ENCODE measurements at places on chromosomes 4 and X.

DNA sequence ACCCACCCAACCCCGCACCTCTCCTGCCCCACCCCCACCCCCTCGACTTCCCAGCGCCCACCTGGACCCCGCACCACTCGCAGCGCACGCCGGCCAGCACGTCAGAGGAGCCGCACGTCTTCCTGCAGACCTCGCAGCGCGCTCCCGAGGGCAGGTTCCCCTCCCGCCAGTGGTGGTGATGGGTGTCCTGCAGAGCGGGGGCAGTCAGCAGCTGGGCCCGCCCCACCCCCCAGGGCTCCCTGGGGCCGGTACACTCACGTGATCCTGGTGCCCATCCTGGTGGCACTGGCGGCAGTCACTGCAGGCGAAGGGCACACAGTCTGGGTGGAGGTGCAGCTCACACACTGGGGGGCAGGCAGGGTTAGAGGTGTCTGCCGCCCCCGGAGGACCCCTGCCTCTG lies 5.1 kb downstream of the DGKQ start:
- no peak for DNase-seq

DNA sequence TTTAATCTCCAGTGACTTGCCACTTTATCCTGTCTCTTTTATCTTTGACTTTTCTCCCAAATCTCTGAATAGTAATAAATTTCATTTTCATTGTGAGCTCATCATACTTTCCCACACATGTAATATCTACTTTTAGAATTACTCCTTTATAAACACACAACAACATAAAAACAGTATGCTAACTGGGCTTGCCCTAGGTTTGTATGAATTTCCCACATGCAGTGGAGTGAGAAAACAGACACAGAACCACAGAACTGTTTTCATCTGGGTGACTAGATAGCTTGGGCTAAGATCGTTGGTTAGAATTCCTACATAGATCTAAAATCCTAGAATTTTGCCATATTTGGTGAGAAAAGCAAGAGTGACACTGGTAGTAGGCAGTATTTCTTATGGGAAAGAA lies 409.5 kb downstream of the SPRY1 start:
- no peak for DNase-seq

DNA sequence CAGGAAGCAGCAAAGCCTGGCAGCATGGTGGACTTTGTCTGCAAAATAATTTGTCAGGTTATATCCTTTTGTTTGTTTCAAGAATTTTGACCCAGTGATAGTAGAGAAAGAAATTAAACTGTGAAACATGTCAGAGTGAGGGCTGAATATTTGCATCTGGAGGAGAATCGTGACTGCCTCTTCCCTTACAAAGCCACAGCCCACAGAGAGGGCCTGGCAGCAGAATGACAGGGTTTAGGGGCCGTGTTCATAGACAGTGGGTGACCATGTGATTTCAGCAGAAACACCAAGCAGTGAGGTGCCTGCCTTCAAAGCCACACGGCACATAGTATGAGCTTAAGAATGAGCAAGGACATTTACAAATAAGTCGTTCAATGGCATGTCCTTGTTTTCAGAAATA lies 24.4 kb upstream of the PLAC8 start:
- no peak for DNase-seq

DNA sequence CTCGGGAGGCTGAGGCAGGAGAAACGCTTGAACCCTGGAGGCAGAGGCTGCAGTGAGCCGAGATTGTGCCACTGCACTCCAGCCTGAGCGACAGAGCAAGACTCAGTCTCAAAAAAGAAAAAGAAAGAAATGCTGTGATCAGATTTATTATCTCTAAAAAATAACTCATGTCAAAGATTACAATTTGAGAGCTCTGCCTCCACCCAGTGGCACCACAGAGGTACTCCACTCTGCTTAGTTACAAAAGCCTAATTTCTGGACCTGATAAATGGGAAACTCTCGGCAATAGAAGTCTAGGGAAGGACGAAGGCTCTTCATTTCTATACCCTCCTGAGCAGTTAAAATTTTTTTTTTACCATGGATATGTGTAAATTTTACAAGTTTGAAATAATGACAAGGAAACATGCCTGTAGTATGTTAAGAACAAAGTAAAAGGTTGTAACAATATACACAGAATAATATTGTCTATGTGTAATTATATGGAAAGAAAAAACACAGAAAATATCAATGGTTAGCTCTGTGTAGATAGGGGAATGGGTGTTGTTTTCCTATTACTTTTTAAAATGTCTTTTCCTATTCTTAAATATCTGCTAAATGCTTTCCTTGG lies 149.8 kb downstream of the STIM2 start:
- DNase-seq, result no peak

GRCh38 chrX:123201720-123202119 lies 17.6 kb downstream of the GRIA3 start:
- no peak for DNase-seq

- peak; percentile 91 for DNase-seq
These were observed 14.2 kb upstream of the CPE start for GRCh38 chr4:165364452-165365080.

DNA sequence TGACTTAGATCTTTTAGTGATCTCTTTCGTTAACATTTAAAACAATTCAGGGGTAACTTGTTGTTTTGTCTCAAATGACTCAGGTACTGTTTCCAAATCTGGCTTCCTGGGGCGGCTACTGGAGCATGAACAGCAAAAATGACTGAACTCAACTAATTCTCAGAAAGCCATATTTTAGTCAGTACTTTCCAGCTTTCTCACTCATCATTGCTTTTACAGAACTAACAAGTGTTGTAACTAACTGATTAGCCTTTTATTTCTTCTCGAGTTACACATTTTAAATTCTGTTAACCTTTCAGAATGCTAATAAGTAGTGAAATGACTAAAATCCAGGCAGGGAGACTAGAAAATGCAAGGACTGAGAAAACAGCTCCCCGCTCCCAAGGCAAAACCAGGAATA lies 55.3 kb downstream of the JADE3 start:
- DNase-seq, result no peak

GRCh38 chr4:52711834-52712250 lies 39.4 kb downstream of the ERVMER34-1 start:
- DNase-seq, result no peak

GRCh38 chr4:102404431-102404969 lies 59.2 kb upstream of the SLC39A8 start:
- DNase-seq, result no peak

DNA sequence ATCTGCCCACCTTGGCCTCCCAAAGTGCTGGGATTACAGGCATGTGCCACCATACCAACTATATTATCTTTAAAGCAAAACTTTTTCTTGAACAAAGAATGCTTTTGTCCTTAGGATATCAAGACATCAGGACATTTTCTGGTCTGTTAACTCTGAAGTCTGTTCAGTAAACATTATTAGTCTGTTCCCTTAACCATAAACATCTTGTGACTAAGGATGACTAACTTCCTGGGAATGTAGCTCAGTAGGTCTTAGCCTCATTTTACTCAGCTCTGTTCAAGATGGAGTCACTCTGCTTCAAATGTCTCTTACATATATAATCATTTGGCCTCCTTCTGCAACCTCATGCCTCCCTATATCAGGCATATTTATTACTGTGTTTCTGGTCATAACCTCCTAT lies 122.9 kb downstream of the UBE2NL start:
- DNase-seq, result no peak

GRCh38 chr4:160810424-160810823 lies 1353.4 kb downstream of the FSTL5 start:
- DNase-seq, result no peak

DNA sequence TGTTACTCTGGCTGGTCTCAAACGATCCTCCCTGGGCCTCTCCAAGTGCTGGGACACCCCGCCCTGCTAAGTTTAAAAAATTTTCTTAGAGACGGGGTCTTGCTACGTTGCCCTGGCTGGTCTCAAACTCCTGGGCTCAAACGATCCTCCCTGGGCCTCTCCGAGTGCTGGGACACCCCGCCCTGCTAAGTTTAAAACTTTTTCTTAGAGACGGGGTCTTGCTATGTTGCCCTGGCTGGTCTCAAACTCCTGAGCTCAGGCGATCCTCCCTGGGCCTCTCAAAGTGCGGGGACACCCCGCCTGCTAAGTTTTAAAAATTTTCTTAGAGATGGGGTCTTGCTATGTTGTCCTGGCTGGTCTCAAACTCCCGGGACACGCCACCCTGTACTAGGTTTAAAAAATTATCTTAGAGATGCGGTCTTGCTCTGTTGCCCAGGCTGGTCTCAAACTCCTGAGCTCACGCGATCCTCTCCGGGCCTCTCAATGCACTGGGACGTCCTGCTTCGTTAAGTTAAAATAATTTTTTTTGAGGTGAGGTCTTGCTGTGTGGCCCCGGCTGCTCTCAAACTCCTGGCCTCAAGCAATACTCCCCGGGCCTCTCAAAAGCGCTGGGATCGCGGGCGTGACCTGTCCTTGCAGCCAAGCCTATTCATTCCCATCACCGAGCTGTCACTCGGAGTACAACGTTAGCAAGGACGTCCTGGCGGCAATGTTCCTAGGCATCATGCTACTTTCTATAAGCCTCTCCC lies 1.1 kb downstream of the SLC25A6 start:
- peak; percentile 39 for DNase-seq

GRCh38 chrX:13790206-13791131 lies 26.4 kb downstream of the GPM6B start:
- peak; percentile 56 for DNase-seq

GRCh38 chr4:15544248-15544729 lies 74.6 kb downstream of the CC2D2A start:
- DNase-seq, result no peak

DNA sequence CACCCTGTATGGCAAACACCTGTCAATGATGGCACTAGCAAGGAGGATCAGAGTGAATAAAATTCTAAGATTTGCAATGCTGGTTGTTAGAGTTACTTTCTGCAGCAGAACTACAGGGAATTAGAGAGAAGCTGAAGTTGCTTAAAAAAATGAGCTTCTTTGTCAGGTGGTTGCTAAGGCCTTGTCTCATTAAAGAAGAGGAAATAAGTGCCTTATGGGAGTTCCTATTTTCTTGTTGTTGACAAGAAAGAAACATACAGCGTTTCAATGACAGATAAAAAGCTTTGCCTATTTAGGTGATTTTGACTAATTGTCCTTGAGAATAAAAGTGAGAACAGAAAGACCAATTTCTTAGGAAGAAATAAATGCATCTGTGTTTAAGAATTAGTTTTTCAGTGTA lies 106.0 kb upstream of the ARHGAP24 start:
- no peak for DNase-seq

DNA sequence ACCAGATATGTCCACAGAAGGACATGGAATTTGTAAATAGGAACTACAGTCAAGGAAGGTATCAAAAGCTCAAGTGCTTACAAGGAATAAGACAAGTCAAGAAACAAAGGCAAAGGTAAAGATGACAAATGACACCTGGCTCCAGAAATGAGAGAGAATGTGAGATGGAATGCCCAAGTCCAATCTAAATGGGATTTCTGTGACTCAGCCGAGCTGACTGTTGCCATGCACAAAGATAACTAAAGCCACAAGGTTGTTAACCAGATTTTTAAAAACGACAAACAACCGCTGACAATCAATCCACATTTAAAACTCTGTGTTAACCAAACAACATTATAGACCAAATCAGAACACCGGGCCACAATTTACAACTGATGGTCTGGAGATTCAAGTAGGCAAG lies 1.1 kb downstream of the NFXL1 start:
- DNase-seq, result no peak

GRCh38 chrX:7059214-7059838 lies 88.2 kb upstream of the STS start:
- no peak for DNase-seq

GRCh38 chr4:128427832-128428366 lies 140.3 kb upstream of the PGRMC2 start:
- peak; percentile 63 for DNase-seq

DNA sequence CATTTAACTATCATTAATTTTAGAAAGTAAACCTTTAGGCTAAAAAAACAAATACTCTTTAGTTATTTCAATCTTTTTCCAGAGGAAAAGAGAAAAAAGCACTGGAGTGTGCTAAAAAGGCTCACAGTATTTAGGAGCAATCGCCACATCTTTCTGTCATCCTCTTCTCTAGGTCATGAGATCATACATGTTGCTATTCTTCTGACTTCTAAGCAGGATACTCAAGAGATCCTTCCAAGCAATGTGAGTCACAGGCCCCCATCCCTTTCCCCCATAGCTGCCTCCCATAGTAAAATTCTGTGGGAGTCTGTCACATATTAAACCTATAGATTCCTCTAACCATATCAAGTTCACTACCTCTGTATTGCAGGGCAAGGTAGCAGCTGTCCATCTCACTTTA lies 7.7 kb downstream of the EDNRA start:
- no peak for DNase-seq

GRCh38 chr4:83022724-83023450 lies 12.1 kb upstream of the COPS4 start:
- DNase-seq, result no peak

DNA sequence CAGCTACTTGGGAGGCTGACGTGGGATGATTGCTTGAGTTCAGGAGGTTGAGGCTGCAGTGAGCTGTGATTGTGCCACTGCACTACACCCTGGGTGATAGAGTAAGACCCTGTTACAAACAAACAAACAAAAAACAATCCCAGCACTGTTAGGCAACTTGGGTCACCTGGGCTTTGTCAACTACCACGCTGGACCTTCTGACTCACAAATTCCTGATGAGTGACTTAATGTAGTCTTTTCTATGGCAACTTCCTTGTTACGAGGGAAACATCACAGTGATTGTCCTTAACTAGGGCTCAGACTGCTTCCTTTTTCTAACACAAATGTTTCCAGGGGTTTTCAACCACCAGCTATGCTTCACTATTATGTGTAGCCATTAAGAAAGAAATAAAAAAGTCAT lies 128.8 kb upstream of the GPC4 start:
- peak; percentile 80 for DNase-seq

- no peak for DNase-seq
These were observed 242.1 kb upstream of the ZCCHC13 start for GRCh38 chrX:74061879-74062278.

- no peak for DNase-seq
These were observed 429.2 kb upstream of the HS3ST1 start for GRCh38 chr4:11857881-11858280.

DNA sequence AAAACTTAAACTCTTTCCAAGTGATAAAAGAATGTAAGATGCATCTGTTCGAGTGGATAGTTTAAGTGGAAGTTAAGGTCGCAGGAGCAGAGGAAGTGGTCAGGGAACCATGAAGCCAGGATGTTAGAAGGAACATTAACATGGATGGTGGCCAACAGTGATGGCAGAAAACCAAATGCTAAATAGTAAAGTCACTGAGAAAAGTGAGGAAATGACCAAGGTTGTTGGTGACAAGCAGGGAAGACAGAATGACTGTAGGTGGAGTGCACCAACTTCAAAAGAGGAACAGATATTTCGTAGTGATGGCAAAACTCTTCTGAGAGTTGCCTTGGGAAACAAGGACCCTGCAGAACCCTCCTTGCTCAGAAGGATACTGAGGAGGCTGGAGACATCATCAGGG lies 226.2 kb downstream of the PALLD start:
- no peak for DNase-seq

GRCh38 chr4:145773581-145774234 lies 93.8 kb downstream of the C4orf51 start:
- DNase-seq, result no peak

- no peak for DNase-seq
These were observed 116.7 kb upstream of the TMEM164 start for GRCh38 chrX:109886122-109886761.

GRCh38 chr4:110626532-110627153 lies 3.8 kb upstream of the PITX2 start:
- peak; percentile 60 for DNase-seq
